NCI-H2081 treated with DMSO at 0.1 percent for 48 hours (cell line): ENCODE measurements at places on chromosomes 4 and X.

DNA sequence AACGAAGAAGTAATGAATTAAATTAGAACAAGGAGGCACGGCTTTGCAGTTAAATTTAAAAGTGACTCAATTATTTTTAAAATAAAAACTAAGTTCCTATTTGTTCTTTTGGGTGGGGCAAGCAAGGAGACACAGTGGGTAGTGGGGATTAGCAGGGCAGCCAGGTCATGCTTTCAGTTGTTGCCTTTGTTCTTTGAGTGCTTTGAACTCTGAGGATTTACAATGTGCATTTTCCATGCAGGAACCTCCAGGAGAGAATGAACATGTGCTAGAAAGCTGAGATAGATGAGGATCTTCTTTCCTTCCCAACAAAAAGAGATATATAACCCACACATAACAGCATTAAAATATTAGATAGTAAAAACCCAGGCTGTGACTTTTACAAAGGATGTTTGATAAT, 420.4 kb upstream of the CTSO start:
- DNase-seq: no peak

DNA sequence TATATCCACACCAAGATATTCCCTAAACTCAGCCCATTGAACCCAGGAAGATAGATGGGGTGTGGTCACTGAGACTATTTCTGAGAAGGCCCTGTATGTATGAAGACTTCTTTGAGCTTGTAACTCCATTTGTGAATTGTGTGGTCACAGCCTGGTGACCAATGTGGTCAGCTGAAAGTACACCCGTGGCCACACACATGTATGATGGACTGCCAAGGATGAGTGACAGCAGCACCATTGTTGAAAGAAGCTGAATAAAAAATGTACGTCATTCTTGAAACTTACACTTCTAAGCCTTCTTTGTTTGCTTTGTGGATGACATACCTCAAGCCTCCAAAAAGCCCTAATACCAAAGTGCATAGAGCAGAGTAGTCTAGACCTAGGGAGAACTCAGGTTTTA, 581.4 kb downstream of the RAB28 start:
- no peak for DNase-seq

GRCh38 chrX:150446995-150447394, 83.9 kb downstream of the MAMLD1 start:
- no peak for DNase-seq

DNA sequence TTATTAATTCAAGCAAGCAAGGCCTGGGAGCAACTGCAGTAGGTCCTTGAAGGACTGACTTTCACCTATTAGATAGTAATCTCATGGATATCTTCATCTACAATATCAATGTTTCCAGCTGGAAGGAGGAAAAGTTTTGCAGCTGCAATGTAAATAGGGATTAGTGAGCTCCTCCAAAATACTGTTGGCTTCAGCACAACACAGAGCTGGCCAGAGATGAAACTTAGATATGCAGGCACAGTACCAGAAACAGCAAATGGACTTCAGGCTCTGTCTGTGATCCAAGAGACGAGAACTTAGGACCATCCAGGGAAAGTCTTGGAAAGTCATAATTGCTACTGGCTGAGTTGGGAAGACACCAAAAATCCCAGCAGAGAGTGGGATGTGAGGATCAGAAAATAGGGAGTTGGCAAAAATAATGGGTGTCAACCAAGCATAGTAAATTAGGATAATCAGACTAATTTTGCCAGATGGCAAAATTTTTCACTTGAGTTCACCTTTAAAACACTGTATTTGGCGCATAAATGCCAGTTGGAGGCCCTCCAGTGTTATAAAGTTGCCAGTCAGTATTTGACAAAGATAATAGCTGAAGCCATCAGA, 57.5 kb downstream of the PARM1 start:
- DNase-seq: no peak

DNA sequence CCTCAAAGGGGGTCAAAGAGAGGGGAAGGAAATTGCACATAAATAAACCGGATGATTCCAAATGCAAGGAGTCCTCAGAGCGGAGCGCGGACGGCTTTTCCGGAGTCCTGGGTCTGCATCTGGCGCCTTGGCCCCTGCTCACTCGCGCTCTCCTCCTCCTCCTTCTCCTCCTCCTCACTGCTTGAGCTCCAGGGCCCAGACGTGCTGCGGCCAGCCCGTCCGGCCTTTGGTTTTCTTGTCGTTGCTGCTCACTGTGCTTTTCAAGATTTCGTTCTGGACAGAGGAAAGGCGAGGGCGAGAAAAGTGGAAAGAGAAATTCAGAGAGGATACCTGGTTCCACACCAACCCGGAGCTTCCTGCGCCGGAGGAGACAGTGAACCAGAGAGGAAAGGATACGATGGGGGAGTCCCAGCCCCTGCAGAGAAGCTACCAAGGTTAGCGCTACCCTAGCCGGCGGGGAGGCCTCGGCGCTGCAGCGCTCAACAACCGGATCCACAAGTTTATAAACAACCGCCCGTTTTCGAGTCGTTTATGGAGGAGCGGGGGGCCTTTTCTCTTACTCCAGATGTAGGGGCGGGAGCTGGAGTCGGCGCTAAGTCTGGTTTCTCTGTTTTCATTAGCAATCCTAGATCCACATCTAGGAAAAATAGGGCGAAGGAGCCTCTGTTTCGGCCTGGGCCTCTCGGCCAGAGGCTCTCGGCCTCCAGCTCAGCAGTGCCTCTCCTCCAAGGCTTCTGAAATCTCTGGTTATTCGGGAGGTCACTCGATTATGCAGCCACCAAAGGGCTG, 2.7 kb downstream of the HAND2 start:
- no peak for DNase-seq

GRCh38 chrX:32495855-32496254, 715.5 kb downstream of the DMD start:
- no peak for DNase-seq

DNA sequence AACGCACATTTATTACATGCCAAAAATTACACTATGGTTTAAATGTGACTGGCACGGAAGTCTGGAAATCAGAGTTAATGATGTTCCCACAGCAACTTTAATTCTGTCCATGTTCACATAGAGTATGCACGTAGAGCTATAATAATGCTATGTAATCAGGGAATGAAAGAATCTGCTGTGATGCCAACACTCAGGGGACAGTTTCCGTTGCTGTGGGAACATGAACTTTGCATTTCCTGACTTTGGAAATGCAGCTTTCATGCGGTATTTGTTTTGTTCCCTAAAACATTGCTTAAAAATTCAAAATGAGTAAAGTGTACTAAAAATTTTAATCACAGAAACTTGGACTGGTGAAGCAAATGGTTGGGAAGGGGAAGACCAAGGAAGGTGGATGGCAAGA, 65.7 kb downstream of the MAGEA1 start:
- DNase-seq: no peak

GRCh38 chr4:100649417-100649816, 131.6 kb upstream of the EMCN start:
- DNase-seq: no peak

GRCh38 chr4:154030746-154031145, 241.9 kb upstream of the SFRP2 start:
- DNase-seq: no peak

DNA sequence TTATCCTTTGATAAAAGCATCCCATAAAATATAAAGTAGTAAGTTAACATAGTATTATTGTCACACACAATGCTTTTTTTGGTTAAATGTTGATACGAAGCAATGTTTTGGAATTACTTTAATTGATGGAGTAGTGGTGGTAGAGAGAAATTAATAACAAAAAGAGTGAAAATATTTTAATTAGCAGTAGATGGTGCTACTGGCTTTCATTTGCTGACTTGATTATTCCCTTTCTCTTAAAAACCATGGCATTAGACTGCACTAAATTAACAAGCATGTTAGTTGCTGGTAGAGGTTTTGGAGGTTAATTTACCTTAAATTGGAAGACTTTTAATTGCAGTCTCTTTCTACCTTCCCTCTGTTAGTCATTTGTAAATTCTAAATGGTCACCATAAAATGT, 8.9 kb upstream of the DCK start:
- no peak for DNase-seq

- no peak for DNase-seq
Measured at GRCh38 chr4:7759635-7760034, 180.0 kb downstream of the AFAP1 start.

DNA sequence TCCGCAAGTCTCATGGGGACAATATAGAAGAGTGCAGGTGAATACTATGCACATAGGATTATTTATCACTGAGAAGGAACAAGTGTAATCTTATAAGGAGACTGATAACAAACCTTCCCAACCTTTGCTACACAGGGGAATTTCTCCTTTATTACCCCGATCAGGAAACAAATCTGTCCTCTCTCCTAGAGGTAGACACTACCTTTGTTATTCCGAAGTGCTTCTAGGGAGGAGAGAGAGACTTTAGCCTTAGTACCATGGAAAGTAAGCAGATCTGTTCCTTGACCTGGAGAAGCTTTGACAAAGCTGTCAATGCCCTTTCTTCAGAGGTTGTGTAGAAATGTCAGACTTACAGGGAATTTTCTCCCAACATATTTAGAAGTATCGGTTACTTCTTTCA, 475.5 kb downstream of the CCSER1 start:
- DNase-seq: no peak

DNA sequence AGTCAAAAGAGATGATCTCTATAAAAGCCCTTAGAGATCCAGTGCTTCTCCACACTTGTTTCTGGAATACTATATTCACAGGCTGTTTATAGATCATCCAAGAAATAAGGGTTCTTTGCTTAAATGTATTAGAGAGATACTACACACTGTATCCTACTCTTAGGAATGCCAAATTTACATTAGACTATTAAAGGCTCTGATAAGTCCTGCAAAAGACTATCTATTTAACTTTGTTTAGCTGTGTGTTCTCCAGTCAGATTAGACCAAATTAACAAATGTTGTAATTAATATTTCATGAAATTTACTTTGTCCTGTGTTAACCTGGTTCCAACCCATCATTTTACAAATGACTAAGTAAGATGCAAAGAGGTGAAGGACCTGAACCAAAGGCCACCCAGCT, 260.5 kb upstream of the ZIC3 start:
- no peak for DNase-seq

DNA sequence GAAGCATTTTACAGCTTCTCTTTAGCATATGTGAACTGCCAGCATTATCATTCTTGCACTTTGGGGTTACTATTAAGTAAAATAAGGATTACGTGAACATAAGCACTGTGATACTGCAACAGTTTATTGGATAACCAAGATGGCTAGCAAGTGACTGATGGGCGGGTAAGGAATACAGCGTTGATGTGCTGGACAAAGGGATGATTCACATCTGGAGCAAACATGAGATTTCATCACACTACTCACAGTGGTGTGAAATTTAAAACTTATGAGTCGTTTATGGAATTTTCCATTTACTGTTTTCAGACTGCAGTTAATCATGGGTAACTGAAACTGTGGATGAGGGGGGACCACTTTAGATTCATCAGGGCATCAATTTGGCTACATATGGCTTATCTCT, 16.0 kb downstream of the NBDY start:
- DNase-seq: no peak

DNA sequence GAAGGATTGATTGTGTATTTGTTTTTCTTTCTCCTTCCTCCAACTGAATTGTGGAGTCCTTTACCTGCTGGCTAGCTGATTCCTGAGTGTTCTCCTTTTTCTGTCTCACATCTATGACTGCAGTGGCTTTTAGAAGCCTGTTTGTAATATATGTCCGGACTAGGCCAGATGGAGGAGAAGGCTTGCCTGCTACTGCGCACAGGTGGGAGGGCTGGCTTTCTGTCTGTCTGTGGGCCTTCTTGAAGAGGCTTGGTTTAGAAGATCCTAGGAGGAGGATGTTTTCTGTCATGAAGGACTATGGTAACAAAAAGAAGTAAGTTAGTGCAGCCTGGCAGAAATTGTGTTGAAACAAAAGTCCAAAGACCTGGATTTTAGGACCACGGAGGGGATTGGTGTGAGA, 8.5 kb downstream of the PPP1R3F start:
- no peak for DNase-seq

GRCh38 chr4:127406187-127406586, 226.6 kb upstream of the INTU start:
- no peak for DNase-seq

DNA sequence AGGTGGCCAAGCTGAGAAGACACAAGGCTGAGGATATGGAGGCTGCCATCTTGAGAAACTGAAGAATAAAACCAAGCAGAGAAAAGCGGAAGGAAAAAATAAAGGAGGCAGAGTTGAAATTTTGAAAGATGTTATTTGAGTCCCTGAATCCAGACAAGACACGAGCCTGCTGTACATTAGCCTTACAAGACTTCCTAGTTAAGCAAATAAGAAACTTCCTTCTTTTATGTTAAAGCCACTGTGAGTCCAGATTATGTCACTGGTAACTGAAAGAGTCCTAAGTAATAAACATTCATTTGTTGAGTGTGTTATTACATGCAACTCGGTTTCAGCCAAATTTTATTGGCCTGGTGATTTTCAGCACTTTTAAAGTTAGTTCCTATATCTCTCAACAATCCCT, 30.4 kb downstream of the DRD5 start:
- no peak for DNase-seq

DNA sequence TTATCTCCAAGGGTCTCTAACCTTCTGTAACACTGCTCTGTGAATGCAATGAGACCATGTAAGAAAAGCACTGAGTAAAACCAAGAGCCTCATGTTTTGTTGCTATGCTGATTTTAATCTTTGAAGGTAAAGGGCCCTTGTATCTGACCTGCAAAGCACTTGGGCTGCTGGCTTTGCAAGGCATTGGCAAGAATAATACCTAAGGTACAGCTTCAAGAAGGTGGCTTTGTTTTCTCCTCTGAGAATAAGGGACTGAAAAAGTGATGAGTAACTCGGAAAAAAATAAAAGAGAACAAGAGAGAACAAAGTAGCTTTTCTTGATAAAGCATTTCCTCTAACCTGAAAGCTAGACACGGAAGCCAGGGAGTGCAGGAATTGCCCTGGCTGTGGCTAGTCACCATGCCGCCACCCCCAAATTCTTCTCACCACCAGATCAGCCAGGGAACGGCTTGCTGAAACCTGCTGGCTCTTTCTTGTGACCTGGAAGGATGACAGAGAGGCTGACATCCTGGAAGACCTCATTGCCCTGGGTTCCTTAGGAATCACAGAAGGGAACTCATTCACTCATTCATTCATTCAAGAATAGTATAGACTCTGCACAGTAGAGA, 41.8 kb upstream of the HS3ST1 start:
- DNase-seq: no peak

GRCh38 chr4:124111922-124112321, 600.6 kb downstream of the ANKRD50 start:
- DNase-seq: peak; percentile 35

DNA sequence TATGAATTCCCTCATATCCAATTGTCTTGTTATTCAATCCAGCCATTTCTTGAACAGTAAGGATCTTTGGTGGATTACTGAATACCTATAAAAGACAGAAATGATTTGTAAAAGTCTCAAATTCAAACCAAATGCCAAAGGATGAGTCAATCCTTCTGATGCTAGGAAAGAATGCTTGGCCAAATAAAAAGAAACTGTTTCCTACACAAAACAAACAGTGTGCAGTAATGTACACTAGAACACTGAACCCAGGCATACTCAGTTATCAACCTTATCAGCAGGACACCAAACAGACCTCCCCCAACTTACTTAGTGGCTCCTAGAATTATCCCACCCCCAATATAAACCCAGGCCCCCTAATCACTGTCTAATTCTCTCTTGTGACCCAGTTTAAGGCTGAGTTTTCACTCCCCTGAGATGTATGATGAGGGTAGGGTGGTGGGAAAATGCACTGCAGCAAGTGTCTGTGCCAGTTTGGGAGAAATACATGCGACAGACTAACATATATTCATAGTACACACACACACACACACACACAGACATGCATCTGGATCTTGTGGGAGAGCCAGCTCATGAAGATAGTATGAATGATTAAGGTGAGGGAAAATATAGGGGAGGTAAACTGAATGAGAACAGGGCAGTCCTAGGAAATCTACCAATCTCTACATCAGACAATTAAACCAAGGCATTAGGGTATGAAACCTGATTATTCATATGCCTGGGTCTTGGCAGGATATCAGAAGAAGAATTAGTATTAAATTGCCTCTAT, 35.0 kb downstream of the CLDN2 start:
- DNase-seq: no peak
